ENCODE measurements at places on chromosomes 12 and 14. TPM values are rescaled to one million over a fixed set of nuclear protein-coding genes. Genes with fewer than 3 reads are reported as not detected.

Gene CPM
- total RNA-seq, result 0.81 TPM

Gene RNF212B
- not detected for total RNA-seq

Gene PSMC6
- total RNA-seq, result 177 TPM

Gene SLC6A13
- total RNA-seq, result not detected

Gene INSM2
- total RNA-seq, result not detected

Gene MYL6
- total RNA-seq, result 690 TPM

Gene ANKS1B
- total RNA-seq, result 1.1 TPM

Gene MNAT1
- total RNA-seq, result 70.9 TPM

Gene TMEM233
- total RNA-seq, result 15.5 TPM

Gene CDCA3
- 107 TPM for total RNA-seq

Gene VIPAS39
- 16.7 TPM for total RNA-seq

DNA sequence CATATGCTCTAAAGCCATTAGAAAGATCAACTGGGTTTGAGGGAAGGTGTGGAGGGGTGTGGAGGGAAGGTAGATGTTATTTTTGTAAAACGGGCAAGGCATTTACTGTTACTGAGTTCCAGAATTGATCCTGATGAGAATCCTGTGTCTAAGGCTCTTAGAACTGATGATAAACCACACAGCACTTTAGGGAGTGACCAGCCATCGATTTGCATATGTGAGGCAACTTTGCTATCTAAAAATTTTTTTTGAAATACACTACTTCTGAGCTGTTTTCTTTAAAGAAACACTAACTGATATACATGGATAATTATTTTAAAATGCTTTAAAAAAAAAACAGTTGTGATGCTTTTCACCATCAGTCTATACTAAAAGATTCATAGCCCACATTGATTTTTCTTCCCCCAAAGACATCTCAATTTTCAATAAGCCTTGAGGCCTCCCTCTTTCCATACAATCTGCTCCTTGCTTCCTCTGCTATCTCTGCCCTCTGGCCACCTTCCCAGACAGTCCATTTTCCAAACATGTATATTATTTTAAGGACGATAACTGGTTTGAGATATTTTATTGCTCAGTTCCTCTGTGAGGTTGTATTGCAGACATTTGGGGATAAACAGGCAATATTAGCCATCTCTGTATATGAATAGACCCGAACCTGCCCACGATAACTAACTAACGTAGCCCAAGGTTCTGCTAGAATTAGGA is 265.9 kb downstream of the EFCAB11 start:
- H3K4me1 ChIP-seq, result no peaks in the 10 kb centered on the region
- H3K27ac ChIP-seq, result no peak overlapping the region
- no peaks in the 10 kb centered on the region for H3K36me3 ChIP-seq
- H3K27me3 ChIP-seq, result no peaks in the 10 kb centered on the region

- no peaks in the 10 kb centered on the region for H3K27me3 ChIP-seq
- H3K36me3 ChIP-seq, result no peaks in the 10 kb centered on the region
- H3K27ac ChIP-seq, result no peak overlapping the region
- DNase-seq, result no peak
- H3K4me1 ChIP-seq, result peaks cover 4% of the 10 kb centered on the region
Observed at GRCh38 chr14:21308132-21308478, 28.2 kb downstream of the RPGRIP1 start.

DNA sequence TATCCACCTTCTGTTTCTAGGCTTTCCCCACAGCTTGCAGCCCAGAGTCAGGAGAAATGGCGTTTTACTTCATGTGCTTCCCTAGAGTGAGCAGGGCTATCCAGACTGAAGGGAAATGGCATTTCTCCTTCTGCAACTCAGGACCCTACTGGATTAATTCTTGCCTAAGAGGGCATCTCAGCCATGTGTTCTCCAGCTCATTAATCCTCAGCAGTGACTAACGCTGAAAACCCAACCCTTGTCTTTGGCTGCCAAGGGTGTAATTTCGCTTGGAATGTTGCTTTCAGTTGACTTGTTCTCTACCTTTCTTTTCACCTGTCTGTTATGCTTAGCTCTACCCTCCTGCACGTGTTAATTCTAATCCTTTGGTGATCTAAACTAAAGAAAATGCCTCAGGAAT is 21.0 kb upstream of the EMP1 start:
- peak; percentile 46 for DNase-seq
- no peaks in the 10 kb centered on the region for H3K36me3 ChIP-seq
- H3K4me1 ChIP-seq, result peaks cover 25% of the 10 kb centered on the region
- H3K27ac ChIP-seq, result no peak overlapping the region
- H3K27me3 ChIP-seq, result no peaks in the 10 kb centered on the region

- no peaks in the 10 kb centered on the region for H3K36me3 ChIP-seq
- no peak overlapping the region for H3K27ac ChIP-seq
- no peak overlapping the region for H3K4me3 ChIP-seq
- no peaks in the 10 kb centered on the region for H3K27me3 ChIP-seq
Observed at GRCh38 chr12:106288494-106289195, 13.9 kb upstream of the TCP11L2 start.

DNA sequence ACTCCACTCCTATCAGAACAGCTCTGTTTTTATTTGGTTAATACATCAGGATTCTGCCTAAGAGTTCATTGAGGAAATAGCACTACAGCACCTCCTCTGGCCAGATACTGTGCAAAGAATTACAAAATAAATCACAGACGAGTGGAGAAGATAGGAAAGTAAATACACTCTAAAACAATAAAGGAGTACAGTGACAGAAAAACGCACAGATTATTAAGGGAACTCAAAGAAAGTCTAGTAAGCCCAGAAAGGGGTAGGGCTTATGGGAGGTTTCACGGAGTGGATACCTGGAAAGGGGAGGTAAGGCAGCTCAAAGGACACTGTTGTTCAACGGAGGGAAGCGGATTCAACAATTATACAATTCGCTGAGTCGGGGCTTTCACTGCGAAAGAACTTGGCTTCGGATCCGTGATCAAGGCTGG is 5.5 kb downstream of the OR10AD1 start:
- no peaks in the 10 kb centered on the region for H3K27me3 ChIP-seq
- peaks cover 8% of the 10 kb centered on the region for H3K4me1 ChIP-seq
- no peaks in the 10 kb centered on the region for H3K36me3 ChIP-seq

- no peak for DNase-seq
- H3K27me3 ChIP-seq, result no peaks in the 10 kb centered on the region
- no peak overlapping the region for H3K27ac ChIP-seq
- no peaks in the 10 kb centered on the region for H3K36me3 ChIP-seq
- H3K4me1 ChIP-seq, result no peaks in the 10 kb centered on the region
Observed at GRCh38 chr14:94761997-94762377, 7.9 kb downstream of the GSC start.

GRCh38 chr12:124698998-124699305 is 131.5 kb upstream of the NCOR2 start:
- H3K4me1 ChIP-seq, result peaks cover 20% of the 10 kb centered on the region
- H3K27ac ChIP-seq, result no peak overlapping the region
- no peak overlapping the region for H3K4me3 ChIP-seq
- no peaks in the 10 kb centered on the region for H3K27me3 ChIP-seq
- no peaks in the 10 kb centered on the region for H3K36me3 ChIP-seq

GRCh38 chr14:44438936-44439335 is 68.1 kb downstream of the FSCB start:
- H3K27me3 ChIP-seq, result no peaks in the 10 kb centered on the region
- H3K36me3 ChIP-seq, result no peaks in the 10 kb centered on the region
- H3K4me3 ChIP-seq, result no peak overlapping the region
- DNase-seq, result no peak

- DNase-seq, result no peak
Observed at GRCh38 chr12:25573346-25573745, 20.3 kb upstream of the LMNTD1 start.

GRCh38 chr14:31457665-31458659 is 656 bp upstream of the DTD2 start:
- no peaks in the 10 kb centered on the region for H3K27me3 ChIP-seq
- H3K4me3 ChIP-seq, result peak overlapping the region; percentile 76
- peaks cover 6% of the 10 kb centered on the region for H3K4me1 ChIP-seq
- peak overlapping the region; percentile 87 for H3K27ac ChIP-seq
- H3K36me3 ChIP-seq, result no peaks in the 10 kb centered on the region

GRCh38 chr14:80213602-80214001 is 2.3 kb upstream of the DIO2 start:
- H3K4me3 ChIP-seq, result no peak overlapping the region
- no peaks in the 10 kb centered on the region for H3K36me3 ChIP-seq
- no peaks in the 10 kb centered on the region for H3K4me1 ChIP-seq
- no peak overlapping the region for H3K27ac ChIP-seq

GRCh38 chr12:47949441-47950341 is 13.7 kb upstream of the TMEM106C start:
- H3K4me3 ChIP-seq, result no peak overlapping the region
- no peaks in the 10 kb centered on the region for H3K27me3 ChIP-seq
- H3K36me3 ChIP-seq, result no peaks in the 10 kb centered on the region
- H3K4me1 ChIP-seq, result no peaks in the 10 kb centered on the region
- H3K27ac ChIP-seq, result no peak overlapping the region

DNA sequence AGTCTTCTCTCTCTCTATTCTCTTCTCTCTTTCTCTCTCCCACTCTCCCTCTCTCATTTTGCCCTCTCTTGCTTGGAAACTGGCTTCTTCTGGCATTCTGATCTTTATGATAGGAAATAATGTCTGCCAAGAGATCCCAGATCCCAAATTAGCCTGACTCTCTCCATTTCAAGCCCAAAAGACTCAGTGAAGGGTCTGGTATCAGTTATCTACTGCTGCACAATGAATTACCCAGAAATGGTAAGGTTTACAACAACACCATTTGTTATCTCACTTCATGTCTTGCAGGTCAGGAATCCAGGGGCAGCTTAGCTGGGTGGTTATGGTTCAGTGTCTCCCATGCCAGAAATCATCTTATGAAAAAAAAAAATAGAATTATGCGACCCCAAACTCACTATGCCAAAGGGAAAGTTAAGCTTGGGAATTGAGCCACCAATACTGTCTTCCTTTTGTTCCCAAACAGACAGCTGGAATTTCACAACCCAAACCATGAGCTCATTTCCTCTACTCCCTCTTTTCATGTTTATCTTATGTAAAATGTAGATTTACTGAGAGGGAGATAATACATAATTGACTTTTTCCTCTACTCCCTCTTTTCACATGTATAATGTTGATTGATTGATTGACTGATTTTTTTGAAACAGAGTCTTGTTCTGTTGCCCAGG is 67.8 kb upstream of the FICD start:
- peak overlapping the region; percentile 16 for H3K4me3 ChIP-seq
- H3K36me3 ChIP-seq, result no peaks in the 10 kb centered on the region
- peak overlapping the region; percentile 88 for H3K27ac ChIP-seq

- H3K4me1 ChIP-seq, result no peaks in the 10 kb centered on the region
- H3K27me3 ChIP-seq, result no peaks in the 10 kb centered on the region
- no peak overlapping the region for H3K27ac ChIP-seq
- H3K4me3 ChIP-seq, result no peak overlapping the region
Observed at GRCh38 chr12:60752589-60752988, 1156.8 kb downstream of the SLC16A7 start.

DNA sequence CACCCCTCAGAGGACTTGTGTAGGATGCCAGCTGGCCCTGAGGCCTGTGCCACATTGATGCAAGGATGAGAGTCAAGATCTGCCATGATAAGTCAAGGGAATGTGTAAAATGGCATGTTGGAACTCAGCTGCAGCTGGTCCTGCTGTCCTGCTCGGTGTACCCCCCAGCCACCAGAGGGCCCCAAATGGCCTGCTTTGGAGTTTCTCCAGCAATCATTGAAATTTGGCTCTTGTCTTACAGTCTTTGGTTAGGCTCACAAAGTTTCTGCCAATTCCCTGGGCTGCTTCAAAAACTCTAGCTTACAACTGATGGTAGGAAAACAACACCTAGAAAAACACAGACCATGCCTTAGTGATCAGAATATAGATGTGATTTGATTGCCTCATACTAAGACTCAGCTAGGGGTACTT is 76.8 kb downstream of the HSD17B6 start:
- no peaks in the 10 kb centered on the region for H3K27me3 ChIP-seq
- no peak overlapping the region for H3K27ac ChIP-seq
- H3K36me3 ChIP-seq, result no peaks in the 10 kb centered on the region
- no peak overlapping the region for H3K4me3 ChIP-seq
- peak; percentile 65 for DNase-seq

DNA sequence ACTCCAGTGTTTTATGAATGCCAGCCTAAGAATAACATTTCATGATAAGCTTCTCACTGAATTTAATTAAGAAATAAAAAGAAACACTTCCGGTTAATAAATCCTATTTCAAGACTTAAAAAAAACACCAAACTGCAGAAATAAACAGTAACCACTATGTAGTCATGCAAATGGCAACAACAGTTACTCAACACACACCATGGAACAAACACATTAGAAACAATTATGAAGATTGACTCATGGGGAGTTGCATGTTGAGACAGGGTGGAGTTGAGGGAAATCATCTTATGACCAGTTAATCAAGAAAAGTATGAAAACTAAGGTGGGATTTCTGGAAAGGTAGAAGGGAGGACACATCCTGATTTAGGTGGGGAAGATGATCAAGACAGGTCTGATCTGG is 52.7 kb downstream of the PLBD1 start:
- H3K36me3 ChIP-seq, result no peaks in the 10 kb centered on the region
- no peak overlapping the region for H3K4me3 ChIP-seq
- H3K27ac ChIP-seq, result no peak overlapping the region
- peak; percentile 6 for DNase-seq
- H3K27me3 ChIP-seq, result no peaks in the 10 kb centered on the region

GRCh38 chr14:36304895-36305294 is 15.5 kb downstream of the MBIP start:
- no peak overlapping the region for H3K27ac ChIP-seq
- no peaks in the 10 kb centered on the region for H3K27me3 ChIP-seq
- no peak for DNase-seq
- no peak overlapping the region for H3K4me3 ChIP-seq
- no peaks in the 10 kb centered on the region for H3K4me1 ChIP-seq
- peaks cover 37% of the 10 kb centered on the region for H3K36me3 ChIP-seq
